ENCODE measurements at places on chromosomes 2 and 18. TPM values are rescaled to one million over a fixed set of nuclear protein-coding genes. Genes with fewer than 3 reads are reported as not detected.

The RBKS gene
- 1.3 TPM for total RNA-seq

GRCh38 chr18:45488645-45489044, 126.6 kb upstream of the SLC14A2 start:
- no peak overlapping the region for H3K4me3 ChIP-seq
- no peak overlapping the region for H3K27ac ChIP-seq
- H3K36me3 ChIP-seq: no peaks in the 10 kb centered on the region
- H3K4me1 ChIP-seq: no peaks in the 10 kb centered on the region

DNA sequence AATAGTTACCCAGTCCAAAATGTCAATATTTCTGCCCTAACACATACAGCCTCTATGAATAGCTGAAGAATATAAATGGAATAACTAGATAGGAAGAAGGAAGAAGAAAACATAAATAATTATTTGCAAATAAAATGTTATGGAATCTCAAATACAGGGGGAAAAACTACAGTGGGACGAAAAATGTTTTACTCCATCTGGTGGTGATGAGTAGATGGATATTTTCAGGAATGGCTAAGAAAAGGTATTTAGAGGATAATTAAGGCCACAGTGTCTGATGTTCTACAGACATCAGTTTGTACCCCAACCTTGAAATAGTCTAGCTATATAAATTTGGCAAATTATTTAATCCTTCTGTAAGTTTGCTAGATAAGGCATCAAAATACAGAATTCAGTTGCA, 178.1 kb upstream of the FSHR start:
- no peaks in the 10 kb centered on the region for H3K36me3 ChIP-seq
- no peak for DNase-seq
- no peak overlapping the region for H3K4me3 ChIP-seq
- H3K4me1 ChIP-seq: no peaks in the 10 kb centered on the region
- no peaks in the 10 kb centered on the region for H3K27me3 ChIP-seq

The NEU2 gene
- not detected for total RNA-seq

DNA sequence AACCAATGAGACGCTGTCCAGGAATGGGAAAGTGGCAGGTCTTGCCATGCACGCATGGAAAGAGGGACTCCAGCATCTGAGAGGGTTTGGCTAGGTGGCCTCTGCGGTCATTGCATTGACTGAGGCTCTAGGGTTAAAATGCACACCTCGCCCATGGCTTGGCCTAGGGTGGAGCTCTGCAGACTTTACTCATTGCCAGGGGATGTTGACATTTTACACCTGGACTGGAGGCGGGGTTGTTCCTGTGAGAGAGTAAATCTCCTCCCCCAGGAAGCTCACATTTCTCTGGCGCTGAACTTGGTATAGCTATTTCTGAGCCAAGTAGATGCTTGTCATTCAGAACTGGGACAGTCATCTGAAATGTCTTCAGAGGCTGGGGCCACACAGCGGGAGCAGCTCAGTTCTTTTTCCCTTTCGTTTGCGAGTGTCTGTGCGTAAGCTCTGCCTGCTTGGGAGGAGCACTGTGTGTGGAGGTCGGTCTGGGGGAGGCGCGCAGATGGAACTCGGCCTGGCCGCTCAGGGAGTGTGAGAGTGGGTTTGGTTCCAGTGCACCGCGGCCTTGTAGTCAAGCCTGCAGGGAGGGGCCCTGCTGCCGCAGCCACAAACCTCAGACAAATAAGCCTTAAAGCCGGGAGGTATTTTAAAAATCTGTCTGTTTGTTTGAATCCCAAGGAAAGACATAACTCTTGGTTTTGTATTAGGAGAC, 76.5 kb downstream of the LPIN1 start:
- H3K36me3 ChIP-seq: peaks cover 10% of the 10 kb centered on the region
- no peak overlapping the region for H3K27ac ChIP-seq
- H3K27me3 ChIP-seq: no peaks in the 10 kb centered on the region
- DNase-seq: no peak
- no peak overlapping the region for H3K4me3 ChIP-seq

DNA sequence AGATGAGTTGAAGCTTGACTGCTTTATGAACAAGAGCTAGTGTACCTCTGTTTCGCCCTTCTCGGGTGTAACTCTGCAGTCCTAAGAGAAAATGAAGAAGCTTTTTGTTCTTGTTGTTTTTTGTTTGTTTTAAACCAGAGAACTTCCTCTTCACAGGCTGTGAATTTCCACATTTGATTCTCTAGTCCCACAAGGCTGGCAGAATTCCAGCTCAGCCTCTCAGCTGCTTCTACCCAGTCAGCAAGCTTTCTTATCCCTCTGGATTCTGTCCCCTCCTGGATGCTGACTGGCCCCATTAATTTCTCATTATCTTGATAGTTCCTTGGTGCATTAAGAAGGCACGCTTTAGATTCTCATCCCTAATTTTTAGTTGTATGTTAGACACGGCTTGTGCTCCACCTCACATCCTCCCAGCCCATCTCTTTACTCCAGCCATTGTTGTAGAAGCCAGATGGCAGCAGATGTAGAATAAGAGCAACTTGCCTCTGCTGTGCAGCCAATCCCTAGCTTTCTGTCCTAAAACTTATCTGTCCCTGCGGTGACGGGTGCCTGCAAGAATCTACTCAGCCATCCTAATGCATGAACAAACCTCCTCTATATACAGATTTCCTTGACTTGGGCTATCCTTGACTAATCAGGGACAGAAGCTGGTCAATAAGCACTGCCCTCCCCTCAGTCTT, 12.3 kb upstream of the RESP18 start:
- H3K4me1 ChIP-seq: no peaks in the 10 kb centered on the region
- H3K36me3 ChIP-seq: no peaks in the 10 kb centered on the region
- H3K27ac ChIP-seq: no peak overlapping the region
